ENCODE measurements at places on chromosomes 5 and 9.

GRCh38 chr5:132204371-132205135 lies 23.1 kb downstream of the P4HA2 start:
- DNase-seq, result no peak

GRCh38 chr5:130815246-130815645 lies 349.8 kb downstream of the HINT1 start:
- DNase-seq, result no peak

- DNase-seq, result peak; percentile 32
Measured at GRCh38 chr5:119267958-119268386, 87.8 kb upstream of the TNFAIP8 start.

GRCh38 chr9:8570776-8571175 lies 771.2 kb upstream of the DMAC1 start:
- DNase-seq, result no peak

- no peak for DNase-seq
Measured at GRCh38 chr9:98504298-98505282, 204.1 kb downstream of the GABBR2 start.

DNA sequence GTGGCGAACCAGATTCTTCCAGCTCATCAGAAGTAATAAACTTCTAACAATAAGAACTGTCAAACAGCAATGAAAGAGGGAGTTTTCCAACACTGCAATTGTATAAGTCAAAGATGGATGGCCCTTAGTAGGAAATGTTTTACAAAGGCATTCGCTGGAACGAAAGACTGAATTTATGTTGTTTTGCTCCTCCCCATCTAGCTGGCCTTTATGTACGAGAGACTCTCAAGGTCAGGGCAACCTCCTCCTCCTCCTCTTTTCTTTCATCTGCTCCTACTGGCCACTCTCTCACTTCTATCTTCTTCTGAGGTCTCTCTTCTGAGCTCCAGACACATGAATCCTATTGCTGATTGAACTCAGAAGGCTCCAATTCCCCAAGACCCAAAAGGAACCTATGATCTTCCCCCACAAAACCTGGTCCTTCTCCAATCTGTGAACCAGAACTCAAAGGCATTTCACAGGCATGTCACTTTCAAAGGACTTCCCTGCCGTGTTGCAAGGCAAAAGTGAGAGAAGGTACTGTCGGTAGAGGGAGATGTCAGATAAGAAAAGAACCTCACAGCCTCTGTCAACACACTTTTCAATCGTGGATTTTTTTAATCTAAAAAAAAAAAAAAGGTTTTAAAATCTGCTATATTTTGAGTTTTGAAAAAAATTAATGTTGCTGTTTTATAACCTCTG lies 28.5 kb upstream of the PUM3 start:
- no peak for DNase-seq

DNA sequence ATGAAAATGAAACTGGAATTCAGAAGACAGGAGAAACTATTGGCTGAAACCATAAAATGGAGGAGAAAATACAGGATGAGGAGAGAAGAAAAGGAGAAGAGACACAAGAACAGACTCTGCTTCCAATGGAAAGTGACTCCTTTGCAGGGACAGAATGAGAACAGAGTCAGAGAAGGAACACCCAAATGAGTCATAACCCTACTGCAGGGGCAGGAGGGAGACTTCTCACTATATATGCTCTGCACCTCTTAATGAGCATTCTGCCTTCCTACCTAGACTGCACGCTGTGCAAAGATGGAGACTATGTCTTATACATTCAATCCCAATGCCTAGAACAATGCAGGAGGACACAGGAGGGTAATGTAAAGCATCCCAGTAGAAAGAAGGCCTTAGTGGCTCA lies 2.1 kb downstream of the SAXO1 start:
- DNase-seq, result no peak

DNA sequence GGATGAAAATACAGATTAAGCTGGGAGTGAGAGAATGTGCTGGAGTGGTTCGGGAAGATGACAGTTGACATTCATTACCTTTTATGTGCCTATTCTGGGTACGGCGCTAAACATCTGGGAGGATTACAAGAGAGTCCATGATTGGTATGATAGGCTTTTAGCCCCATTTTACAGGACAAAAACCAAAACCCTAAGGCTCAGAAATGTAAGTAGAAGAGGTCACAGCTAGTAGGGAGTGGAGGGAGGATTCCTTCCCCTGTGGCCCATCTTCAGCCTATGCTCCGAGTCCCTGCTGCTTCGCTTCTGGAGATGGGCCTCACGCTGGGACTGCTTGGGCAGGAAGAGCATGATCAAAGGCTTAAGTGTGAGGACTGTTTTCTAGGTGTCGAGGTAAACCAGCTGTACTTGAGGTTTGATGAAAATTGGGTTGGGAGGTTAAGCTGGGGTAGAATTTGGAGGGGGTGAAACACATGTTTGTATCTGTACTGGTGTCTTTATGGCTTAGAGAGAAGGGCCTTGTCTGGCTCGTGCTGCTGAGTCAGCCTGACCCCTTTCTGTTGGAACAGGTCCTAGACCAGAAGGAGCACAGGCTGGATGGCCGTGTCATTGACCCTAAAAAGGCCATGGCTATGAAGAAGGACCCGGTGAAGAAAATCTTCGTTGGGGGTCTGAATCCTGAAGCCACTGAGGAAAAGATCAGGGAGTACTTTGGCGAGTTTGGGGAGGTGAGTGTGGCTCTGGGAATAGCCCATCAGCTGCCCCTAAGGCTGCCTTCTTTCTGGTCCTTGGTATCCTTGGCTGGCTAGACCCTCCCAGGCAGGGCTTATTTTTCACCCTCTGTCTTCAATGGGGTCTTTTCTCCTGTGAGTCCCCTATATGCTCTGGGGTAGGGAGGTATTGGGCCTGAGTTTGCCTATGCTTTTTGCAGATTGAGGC lies 2.1 kb downstream of the HNRNPAB start:
- DNase-seq, result no peak

- DNase-seq, result no peak
Measured at GRCh38 chr5:62305358-62305714, 670 bp upstream of the KIF2A start.

DNA sequence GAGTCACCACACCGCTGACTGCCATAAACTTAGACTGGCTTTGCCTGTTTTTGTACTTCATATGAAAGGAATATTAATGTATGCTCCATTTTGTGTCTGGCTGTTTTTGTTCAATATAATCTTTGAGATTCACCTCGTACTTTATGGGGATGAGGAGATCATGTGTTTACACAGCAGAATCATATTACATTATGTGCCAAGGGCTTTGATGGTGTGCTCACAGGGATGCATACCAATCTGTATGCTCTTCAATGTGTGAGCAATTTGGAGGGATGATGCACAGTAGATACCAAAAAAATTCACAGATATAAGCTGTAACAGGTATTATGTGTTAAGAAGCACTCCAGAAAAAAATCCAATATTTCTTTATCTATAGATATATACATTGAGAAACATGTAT lies 113.7 kb downstream of the GABRB2 start:
- DNase-seq, result no peak

DNA sequence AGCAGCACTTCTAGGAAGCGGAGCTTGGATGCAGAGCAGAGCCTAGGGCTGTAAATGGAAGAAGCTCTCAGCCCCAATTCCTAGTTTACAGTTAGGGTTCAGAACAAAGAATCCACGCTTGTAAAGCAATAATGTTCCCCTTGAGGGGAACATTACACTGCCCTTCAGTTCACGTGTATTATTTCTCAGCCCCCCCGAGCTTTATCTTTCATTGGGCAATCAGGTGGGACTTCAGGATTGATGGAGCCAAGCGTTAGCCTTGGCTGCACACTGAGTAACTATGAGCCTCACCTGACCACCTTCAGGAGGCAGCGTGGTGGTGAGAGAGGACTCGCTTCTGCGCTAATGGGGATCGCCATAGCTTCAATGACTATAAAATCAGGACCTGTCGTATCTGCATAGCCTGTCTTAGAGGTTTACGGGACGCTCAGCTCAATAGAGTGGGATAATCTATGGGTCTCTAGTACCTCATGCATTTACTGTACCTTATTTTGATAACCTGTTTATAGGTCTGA lies 157.0 kb upstream of the RASEF start:
- DNase-seq, result no peak

GRCh38 chr9:137213160-137214060 lies 7.9 kb downstream of the NDOR1 start:
- no peak for DNase-seq
